ENCODE measurements at places on chromosomes 13 and 19. TPM values are rescaled to one million over a fixed set of nuclear protein-coding genes. Genes with fewer than 3 reads are reported as not detected.

DNA sequence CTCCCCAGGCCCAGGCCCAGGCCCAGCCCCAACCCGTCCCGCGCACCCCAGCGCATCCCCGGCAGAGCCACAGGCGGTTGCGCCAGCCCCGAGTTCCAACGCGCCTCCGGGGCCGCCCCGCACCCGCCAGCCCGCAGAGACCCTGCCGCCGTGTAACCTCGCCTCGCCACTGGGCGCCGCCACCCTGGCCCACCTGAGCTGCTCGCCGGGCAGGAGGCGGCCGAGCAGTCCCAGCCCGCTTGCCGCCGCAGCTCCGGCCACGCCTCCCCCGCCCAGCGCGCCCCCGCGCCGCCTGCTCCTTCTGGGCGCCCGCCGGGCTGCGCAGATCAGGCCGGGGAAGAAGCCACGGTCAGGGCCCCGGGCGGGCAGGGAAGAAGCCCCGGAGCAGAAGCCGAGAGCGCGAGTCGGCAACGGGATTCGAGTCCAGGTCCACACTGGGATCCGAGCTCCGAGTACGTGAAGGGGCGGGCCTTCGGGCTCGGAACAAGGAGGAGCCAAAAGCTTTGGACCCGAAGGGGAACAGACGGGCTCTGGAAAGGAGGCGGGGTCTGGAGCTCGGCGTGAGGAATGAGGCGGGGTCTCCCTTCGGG lies at the start of gene MBOAT7:
Gene MBOAT7 (minus strand): TSS at position 436 of the 590 bp plus-strand sequence. CDS start 1,072 bp downstream, outside the sequence.
- H3K4me3 ChIP-seq = peak within 1 kb of the TSS; percentile 97
- H3K27ac ChIP-seq = peak within 1 kb of the TSS; percentile 96
- H3K27me3 ChIP-seq = peaks cover 15% of the 10 kb centered on the region

DNA sequence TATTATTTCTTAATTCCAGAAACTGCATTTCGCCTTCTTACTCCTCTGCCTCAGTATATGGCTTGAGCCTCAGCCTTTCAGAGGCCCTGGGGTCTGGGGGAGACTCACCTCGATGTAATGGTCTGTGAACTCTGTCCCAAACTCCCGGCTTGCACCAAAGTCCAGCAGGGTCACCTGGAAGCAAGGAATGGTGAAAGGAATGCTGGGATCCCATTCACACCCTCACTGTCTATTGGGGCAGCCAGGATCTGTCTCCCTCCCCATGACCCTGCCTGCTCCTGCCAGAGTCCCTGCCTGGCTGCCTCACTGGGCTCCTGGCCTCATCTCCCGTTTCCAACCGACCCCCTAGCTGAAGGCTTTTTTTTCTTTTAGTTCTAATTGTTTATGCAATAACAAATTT lies 5.4 kb upstream of the NUMBL start:
- no peak overlapping the region for H3K4me3 ChIP-seq
- no peak for DNase-seq
- no peaks in the 10 kb centered on the region for H3K36me3 ChIP-seq
- H3K27me3 ChIP-seq = peaks cover 7% of the 10 kb centered on the region

PSG1 gene
- total RNA-seq = not detected

DNA sequence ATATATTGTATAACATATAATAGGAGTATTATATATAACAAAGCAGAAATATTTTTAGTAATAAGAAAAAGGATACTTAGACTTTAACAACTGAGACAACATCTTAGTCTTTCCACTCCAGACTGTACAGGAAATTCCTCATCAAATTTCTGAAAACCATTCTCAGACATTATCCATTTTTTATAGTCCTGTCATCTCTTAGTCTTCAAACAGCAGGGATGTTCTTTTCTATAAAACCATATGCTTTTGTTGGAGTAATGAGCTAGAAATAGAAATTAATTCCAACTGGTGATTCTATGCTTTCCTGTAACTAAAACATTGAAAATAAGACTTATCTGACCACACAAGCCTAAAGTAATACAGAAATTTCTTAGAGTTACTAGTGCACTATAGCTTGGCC lies 82.2 kb upstream of the CSNK1A1L start:
- no peaks in the 10 kb centered on the region for H3K4me1 ChIP-seq
- H3K4me3 ChIP-seq = no peak overlapping the region
- no peaks in the 10 kb centered on the region for H3K27me3 ChIP-seq
- no peak overlapping the region for H3K27ac ChIP-seq
- DNase-seq = no peak
- H3K36me3 ChIP-seq = peaks cover 4% of the 10 kb centered on the region

DNA sequence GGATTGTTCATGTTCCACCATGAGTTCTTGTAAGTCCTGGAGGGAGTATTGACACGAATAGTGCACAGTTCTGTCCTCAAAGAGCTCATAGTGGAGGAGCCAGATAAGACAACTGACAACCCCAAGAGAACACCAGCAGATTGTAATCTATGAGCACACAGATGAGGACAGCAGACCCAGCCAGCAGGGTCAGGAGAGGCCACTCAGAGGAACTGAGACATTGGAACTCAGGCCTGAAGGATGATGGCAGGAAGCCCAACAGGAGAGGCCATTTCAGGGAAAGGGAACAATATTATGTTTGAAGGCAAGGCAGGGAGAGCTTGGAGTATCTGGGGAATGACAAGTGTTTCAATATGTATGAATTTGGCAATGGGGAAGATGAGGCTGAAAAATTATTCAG lies 63.7 kb upstream of the IPO5 start:
- H3K36me3 ChIP-seq = peaks cover 7% of the 10 kb centered on the region
- DNase-seq = no peak

DNA sequence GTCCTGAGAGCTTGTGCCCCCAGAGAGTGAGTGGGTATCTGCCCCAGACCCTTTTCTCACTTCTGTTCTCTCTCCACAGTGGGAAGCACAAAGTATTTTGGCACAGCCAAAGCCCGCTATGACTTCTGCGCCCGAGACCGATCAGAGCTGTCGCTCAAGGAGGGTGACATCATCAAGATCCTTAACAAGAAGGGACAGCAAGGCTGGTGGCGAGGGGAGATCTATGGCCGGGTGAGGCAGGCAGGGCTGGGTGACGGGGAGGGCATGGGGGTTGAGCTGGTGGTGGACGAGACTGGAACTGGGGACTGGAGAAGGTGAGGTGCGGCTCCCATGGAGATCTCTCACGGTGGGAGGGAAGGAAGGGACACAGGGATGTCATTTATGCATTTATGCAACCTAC lies 33.5 kb upstream of the ADGRE1 start:
- peak overlapping the region; percentile 31 for H3K4me3 ChIP-seq
- no peak overlapping the region for H3K27ac ChIP-seq
- H3K36me3 ChIP-seq = no peaks in the 10 kb centered on the region
- H3K4me1 ChIP-seq = no peaks in the 10 kb centered on the region
- no peak for DNase-seq
- H3K27me3 ChIP-seq = peaks cover 4% of the 10 kb centered on the region

CD209 gene
- total RNA-seq = not detected

- no peak overlapping the region for H3K4me3 ChIP-seq
- peaks cover 2% of the 10 kb centered on the region for H3K4me1 ChIP-seq
- peaks cover 2% of the 10 kb centered on the region for H3K27me3 ChIP-seq
- no peak overlapping the region for H3K27ac ChIP-seq
- DNase-seq = peak; percentile 73
Observed at GRCh38 chr19:35495107-35496064, 5.1 kb upstream of the KRTDAP start.

DNA sequence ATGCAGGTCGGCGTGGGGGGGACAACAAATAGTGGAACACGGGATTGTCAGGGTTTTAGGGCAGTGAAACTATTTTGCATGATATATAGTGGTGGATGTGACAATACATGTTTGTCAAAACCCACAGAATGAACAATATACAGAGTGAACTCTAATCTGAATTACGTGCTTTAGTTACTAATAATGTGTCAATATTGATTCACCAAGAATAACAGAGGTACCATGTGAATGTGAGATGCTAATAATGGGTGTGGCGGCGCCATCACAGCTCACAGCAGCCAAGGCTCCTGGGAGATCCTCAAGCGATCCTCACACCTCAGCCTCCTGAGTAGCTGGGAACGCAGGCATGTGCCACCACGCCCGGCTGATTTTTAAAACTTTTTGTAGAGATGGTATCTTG lies 12.9 kb downstream of the ELAVL1 start:
- no peak overlapping the region for H3K27ac ChIP-seq
- peaks cover 5% of the 10 kb centered on the region for H3K27me3 ChIP-seq
- peaks cover 42% of the 10 kb centered on the region for H3K4me1 ChIP-seq

PRDX2 gene
- 671 TPM for total RNA-seq

DNA sequence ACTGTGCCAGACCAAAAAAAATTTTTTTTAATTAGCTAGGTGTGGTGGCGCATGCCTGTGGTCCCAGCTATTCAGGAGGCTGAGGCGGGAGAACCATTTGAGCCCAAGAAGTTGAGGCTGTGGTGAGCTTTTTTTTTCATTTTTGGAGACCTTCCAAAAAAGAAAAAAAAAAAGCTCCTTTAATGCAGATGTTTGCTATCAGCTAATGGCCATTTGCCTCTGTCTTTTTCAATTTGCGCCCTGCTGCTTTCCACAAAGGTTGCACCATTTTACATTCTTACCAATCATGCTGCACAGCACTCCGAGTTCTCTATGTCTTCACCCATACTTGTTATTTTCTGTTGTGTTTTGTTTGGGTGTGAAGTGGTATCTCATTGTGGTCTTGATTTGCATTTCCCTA lies 15.6 kb upstream of the SMARCA4 start:
- DNase-seq = no peak
- no peaks in the 10 kb centered on the region for H3K27me3 ChIP-seq
- H3K36me3 ChIP-seq = no peaks in the 10 kb centered on the region
- H3K4me3 ChIP-seq = no peak overlapping the region

DNA sequence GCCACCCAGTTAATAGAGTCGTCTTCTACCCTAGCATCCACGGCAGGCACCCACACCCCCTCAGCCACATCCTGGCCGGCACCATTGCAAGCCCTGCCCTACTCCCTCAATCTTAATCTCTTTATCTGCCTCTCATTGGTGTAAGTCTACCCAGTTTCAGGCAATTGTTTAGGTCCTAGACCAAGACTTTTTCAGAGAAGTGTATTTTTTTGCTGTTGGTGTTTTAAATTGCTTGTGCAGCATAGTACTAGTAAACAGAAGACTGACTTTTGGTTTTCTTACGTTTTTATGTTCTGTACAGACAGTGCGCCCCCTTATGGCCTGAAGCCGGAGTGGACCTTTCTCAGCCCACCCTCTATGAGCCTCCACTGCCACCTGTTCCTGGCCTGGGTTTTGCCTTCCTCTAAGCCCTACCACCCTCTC lies 2.3 kb upstream of the LCP1 start:
- H3K27me3 ChIP-seq = no peaks in the 10 kb centered on the region
- H3K4me1 ChIP-seq = peaks cover 2% of the 10 kb centered on the region
- DNase-seq = peak; percentile 54
- no peak overlapping the region for H3K4me3 ChIP-seq

DNA sequence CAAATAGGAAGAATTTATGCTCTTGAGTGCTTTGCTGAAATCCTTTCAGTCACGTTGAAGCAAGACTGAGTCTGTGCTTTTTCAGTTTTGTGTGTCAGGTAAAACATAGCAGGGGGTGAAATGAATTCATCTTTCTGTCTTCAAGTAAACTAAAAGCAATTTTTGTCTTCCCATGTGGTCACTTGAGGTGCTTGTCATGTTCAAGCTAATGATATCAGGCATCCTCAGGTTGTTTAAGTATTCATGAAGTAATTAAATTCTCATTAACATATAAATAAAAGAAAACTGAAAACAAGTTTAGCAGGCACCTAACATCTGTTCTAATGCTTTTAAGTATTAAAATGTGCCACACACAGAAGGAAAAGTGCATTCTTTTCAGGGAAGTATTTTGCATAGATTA lies 2701.3 kb downstream of the PCDH9 start:
- H3K4me1 ChIP-seq = no peaks in the 10 kb centered on the region
- no peak overlapping the region for H3K4me3 ChIP-seq
- no peak for DNase-seq
- no peaks in the 10 kb centered on the region for H3K36me3 ChIP-seq

ADAMTS10 gene
- 87.6 TPM for total RNA-seq

UBE2L5 gene
- not detected for total RNA-seq

- peaks cover 7% of the 10 kb centered on the region for H3K27me3 ChIP-seq
- peaks cover 4% of the 10 kb centered on the region for H3K4me1 ChIP-seq
- H3K4me3 ChIP-seq = no peak overlapping the region
- no peak for DNase-seq
Observed at GRCh38 chr19:45182758-45183157, 4.2 kb downstream of the BLOC1S3 start.

GRCh38 chr13:47588676-47589075 lies 412.4 kb downstream of the SUCLA2 start:
- H3K4me1 ChIP-seq = no peaks in the 10 kb centered on the region
- H3K27me3 ChIP-seq = no peaks in the 10 kb centered on the region
- H3K4me3 ChIP-seq = no peak overlapping the region
- H3K36me3 ChIP-seq = peaks cover 5% of the 10 kb centered on the region

FGF22 gene
- total RNA-seq = 1.5 TPM

GRCh38 chr19:30109565-30109964 lies 167.5 kb downstream of the URI1 start:
- no peaks in the 10 kb centered on the region for H3K27me3 ChIP-seq
- no peak overlapping the region for H3K4me3 ChIP-seq
- no peaks in the 10 kb centered on the region for H3K36me3 ChIP-seq
- DNase-seq = no peak
- no peak overlapping the region for H3K27ac ChIP-seq
- no peaks in the 10 kb centered on the region for H3K4me1 ChIP-seq

GRCh38 chr13:22262001-22262885 lies 591.4 kb downstream of the FGF9 start:
- no peak overlapping the region for H3K27ac ChIP-seq
- H3K4me3 ChIP-seq = no peak overlapping the region
- DNase-seq = no peak
- H3K36me3 ChIP-seq = no peaks in the 10 kb centered on the region
- peaks cover 2% of the 10 kb centered on the region for H3K27me3 ChIP-seq

SIGLECL1 gene
- total RNA-seq = not detected

SMIM44 gene
- not detected for total RNA-seq

MAP4K1 gene
- 6.3 TPM for total RNA-seq

PRODH2 gene
- total RNA-seq = 0.64 TPM

DNA sequence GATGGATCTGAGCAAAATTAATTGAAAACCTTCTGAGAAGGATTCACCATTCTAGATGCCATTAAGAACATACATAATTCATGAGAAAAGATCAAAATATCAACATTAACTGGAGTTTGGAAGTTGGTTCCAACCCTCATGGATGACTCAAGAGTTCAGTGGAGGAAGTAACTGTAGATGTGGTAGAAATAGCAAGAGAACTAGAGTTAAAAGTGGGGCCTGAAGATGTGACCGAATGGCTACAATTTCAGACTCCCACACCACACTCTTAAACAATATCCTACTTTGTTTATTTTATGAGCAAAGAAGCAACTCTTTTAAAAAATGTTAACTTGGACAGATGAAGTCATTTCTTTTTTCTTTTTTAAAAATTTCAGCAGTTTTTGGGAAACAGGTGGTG lies 354.3 kb downstream of the KLF12 start:
- H3K27ac ChIP-seq = no peak overlapping the region
- no peak for DNase-seq
- no peak overlapping the region for H3K4me3 ChIP-seq
- H3K27me3 ChIP-seq = peaks cover 9% of the 10 kb centered on the region
- peaks cover 12% of the 10 kb centered on the region for H3K4me1 ChIP-seq
- H3K36me3 ChIP-seq = no peaks in the 10 kb centered on the region

Data from glutamatergic neuron (in vitro differentiated cells).